Forelimb muscle (tissue), 1 donor: ENCODE measurements at places on chromosomes 3 and 15.
A peak's percentile ranks its signal among the peaks of the same experiment; 100 is the strongest.

GRCh38 chr3:25465266-25465860 lies 37.3 kb downstream of the RARB start:
- no peak for DNase-seq

DNA sequence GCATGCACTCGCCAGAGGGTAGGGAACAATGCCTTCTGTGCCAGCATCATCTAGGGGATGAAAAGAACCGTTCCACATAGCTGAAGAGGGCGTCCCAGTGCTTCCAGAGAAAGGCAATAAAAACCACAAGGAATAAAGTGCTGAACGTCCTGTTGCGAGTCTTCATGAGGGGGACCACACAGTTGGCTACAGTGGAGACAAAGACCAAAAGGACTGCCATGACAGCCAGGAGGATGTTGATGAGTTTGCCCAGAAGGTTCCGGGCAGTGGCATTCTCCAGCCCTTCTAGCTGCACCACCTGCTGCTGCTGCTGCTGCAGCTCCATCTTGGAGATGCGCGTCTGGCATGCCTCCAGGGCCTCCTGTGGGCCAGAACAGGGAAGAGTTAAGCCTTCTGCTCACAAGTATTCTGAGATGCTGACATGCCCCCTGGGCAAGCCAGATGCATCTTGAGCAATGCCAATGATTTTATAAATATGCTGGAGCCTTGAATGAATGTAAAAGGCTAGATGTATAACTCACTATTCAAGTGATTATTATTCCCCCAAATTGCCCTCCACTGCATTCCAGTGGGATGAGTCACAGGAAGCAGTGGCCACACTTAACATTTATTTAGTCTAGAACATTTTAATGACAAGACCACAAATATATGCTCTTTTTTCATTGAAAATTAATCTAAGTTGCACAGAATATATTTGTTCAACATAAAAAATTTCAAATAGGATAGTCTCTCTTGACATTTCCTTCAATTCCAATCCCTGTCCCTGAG lies 45.1 kb upstream of the PLXND1 start:
- no peak for DNase-seq

DNA sequence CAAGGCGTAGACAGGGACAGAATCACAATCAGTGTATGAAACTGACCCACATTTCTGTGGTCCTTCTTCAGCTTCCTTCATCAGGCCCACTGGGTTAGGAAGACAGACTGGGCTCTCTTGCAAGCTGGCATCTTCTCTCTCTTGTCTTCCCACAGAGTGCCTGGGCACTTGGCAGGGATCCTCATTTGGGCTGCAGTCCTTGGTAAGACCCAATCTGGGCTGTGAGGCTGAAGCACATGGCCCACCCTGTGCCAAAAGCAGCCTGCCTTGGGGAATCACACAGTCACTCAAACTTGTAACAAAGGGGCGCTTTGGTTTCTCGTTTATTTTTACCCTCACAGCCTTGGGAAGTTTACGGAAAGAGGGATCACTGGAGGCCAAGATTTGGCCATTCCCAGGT lies 8.2 kb upstream of the EPHB3 start:
- no peak for DNase-seq

DNA sequence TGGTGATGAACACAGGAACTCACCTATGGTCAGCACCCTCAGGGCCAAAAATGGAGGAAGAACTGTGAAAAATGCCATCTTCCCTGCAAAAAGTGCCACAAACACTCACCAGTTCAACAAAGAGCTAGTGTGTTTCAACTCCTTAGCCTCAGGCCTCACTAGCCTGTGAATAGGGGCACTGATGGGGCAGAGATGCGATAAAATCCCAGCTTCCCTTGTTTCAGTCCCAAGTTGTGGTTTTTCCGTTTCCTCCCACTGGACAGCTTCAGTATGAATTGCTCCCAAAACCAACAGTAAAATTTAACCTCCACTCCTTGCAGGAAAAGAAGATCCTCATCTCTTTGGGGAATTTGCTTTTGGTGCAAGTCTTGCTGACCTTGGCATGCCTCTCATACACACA lies 117.4 kb upstream of the ADAMTS9 start:
- DNase-seq = no peak

DNA sequence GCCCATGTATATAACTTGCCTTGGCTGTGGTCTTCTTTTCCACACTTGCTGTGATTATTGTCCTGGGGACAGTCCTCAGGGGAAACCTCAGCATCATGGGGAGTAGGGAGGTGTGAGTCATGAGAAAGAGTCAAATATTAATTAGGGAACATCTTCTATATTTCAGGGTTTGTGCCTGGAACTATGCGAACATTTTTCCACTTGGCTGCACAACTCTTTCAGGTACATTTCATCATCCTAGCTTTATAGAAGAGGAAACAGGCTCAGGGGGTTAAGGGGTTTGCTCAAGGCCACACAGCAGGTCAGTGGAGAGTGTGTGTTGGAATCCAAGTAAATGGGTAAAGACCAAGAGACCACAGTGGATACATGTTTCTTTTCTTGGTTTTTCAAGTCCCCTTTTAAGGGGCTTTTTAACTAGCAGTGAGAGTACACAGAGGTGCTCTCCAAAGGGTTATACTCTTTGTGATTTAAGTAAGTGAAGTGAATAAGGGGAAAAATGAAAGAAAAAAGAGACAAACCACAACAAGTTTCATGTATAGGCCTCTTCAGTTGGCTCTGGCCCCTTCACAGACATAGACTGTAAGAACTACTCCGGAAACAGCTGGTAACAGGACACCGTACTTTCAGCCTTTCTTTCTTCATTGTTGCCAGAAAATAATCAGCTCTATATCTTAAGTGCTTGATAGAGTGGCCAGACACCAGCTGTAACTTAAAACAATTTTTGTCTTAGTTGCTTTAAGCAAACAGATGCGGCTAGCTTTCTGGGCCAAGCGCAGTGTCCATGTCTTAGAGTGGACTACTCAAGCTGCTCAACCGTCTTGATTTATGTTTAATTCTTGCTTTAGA lies 64.6 kb downstream of the EEFSEC start:
- DNase-seq = no peak

- DNase-seq = no peak
These were observed at the start of gene SHF for GRCh38 chr15:45187894-45188830. SHF (minus strand) TSS chr15:45187966; CDS start chr15:45187951, 15 bp downstream.

- DNase-seq = peak; percentile 6
These were observed 246.6 kb downstream of the IL20RB start for GRCh38 chr3:137204409-137204808.

- no peak for DNase-seq
These were observed 133.2 kb downstream of the LMLN start for GRCh38 chr3:198093112-198093679.

DNA sequence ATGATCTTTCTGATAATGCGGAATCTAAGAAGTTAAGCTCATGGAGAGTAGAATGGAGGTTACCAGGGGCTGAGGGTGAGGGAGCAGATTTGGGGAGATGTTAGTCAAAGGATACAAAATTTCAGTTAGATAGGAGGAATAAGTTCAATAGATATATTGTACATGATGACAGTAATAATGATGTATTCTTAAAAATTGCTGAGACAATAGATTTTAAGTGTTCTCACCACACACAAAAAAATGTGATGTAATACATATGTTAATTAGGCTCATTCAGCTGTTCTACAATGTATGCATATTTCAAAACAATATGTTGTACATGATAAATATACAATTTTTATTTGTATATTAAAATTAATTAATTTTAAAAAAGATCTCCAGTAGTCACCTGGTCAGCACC lies 81.4 kb downstream of the PGPEP1L start:
- DNase-seq = no peak

DNA sequence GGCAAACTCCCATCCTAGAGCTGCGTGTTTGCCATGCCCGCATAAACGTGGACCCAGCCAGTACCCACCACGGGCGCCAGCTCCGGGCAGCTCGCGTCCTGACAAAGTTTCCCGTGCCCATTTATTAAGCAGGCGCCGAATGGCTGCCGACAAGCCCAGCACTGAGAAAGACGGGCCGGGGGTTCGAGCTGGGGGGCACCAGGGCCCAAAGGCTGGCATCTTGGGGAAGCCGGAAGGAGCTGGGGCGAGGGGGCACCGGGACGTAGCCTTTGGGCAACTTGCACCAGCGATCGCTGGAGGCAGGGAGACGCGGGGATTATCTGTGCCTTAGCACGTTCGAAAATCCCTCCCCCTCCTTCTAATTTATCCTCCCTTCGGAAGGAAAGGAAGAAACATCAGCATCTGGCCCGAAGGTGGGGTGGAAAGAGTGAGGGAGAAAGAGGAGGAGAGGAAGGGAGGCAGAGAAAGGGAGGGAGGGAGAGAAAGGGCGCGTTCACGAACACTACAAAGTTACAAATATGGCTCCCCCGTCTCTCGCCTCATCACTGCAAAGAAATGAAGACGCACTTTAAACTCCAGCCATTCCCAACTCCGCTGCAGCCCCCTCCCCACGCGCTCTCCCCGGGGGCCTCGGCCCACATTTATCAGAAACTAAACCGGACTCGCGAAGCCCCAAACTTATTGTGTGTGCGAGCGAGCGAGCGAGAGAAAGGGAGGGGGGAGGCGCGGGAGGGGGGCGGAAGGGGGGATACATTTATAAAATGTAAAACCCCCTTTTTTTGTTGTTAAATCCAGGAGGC lies 1.0 kb downstream of the ANP32A start:
- DNase-seq = no peak
